Stimulated activated CD8-positive, alpha-beta memory T cell treated with anti-CD3 and anti-CD28 coated beads, Interleukin-12 subunit alpha, Interleukin-12 subunit beta, amount 100 ng/mL, for 1 hour (primary cell): ENCODE measurements at places on chromosomes 13 and 19.

GRCh38 chr13:48477191-48477855 lies 55.6 kb downstream of the RCBTB2 start:
- no peak for DNase-seq

GRCh38 chr19:32744555-32745325 lies 25.2 kb downstream of the TDRD12 start:
- DNase-seq = no peak

DNA sequence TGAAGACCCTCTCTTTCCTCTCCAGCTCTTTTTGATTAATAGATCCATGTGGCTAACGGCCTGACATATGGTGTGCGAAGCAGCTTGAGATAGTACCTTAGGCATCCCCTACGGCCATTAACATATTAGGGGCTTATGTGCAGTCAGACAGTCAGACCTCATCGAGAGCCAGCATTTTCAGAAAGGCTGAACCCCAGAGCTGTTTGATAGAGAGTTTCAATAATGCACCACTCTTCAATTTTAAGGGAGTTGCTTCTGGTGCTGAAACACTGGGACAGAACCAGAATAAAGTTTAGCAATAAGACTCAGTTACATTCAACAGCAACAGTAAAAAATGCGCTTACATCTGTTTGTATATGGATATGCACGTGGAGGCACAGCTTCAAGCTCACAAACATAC lies 10.8 kb downstream of the POU4F1 start:
- no peak for DNase-seq

DNA sequence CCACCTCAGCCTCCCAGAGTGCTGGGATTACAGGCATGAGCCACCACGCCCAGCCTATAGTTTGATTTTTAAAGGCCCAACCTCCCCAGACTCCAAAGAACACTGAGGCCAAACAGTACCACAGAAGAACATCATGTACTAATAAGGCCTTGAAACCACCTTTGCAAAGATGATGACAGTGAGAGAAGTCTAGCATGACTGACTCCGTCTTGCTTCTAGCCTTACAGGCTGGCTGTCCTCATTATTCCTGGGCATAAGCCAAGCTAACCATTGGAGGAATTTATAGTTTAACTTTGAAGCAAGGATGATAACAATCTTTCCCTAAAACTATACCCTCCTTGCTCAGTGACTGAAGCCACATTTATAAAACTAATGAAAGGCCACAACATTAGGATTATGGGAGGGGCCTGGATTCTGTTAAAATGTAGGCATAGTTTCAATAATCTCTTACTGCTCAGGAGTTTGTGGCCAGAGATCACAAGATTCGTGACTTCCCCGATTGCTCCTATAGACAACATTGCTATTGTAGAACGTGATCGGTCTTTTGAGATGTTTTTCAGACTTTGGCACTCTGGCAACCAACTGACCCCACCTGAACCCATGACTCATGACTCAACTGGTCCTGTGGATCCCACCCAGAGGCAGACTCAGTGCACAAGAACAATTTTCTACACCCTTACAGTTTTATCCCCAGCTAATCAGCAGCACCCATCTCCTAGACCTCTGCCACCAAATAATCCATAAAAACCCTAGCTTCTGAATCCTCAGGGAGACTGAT lies 17.6 kb downstream of the GPR42 start:
- DNase-seq = no peak

DNA sequence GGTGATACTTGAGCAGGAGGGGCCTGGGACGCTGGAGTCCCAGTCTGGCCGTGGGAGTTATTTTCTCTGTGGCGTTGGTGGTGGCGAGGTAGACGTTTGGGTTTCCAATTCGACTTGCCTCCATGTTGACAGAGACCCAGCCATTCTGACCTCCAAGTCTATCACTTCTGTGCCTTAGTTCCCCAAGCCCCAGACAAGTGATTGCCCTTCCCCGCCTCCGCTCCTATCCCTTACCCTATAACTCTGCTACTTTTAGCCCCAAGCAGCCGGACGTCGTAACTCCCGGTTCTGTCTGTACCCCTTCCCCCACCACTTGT lies 549 bp downstream of the TIMM50 start:
- no peak for DNase-seq

DNA sequence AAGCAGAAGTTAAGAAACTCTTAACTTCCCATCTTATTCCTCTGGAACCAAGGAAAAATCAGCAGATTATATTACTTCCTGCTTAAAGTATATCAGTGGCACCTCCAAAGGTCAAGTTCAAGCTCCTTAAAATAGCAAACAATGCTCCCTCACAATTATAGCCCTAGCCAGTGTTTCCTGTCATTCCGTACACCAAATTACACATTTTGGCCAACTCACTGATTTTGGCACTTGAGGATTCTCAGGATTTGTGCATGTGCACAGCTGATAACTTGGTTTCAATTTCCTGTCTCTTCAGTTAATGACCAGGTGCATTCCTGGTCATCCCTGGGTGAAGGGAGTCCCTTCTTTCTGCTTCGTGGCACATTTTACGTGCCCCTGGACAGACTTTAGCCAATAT lies 42.0 kb downstream of the TPP2 start:
- no peak for DNase-seq

GRCh38 chr19:13441810-13442512 lies 64.3 kb downstream of the CACNA1A start:
- DNase-seq = peak; percentile 28

DNA sequence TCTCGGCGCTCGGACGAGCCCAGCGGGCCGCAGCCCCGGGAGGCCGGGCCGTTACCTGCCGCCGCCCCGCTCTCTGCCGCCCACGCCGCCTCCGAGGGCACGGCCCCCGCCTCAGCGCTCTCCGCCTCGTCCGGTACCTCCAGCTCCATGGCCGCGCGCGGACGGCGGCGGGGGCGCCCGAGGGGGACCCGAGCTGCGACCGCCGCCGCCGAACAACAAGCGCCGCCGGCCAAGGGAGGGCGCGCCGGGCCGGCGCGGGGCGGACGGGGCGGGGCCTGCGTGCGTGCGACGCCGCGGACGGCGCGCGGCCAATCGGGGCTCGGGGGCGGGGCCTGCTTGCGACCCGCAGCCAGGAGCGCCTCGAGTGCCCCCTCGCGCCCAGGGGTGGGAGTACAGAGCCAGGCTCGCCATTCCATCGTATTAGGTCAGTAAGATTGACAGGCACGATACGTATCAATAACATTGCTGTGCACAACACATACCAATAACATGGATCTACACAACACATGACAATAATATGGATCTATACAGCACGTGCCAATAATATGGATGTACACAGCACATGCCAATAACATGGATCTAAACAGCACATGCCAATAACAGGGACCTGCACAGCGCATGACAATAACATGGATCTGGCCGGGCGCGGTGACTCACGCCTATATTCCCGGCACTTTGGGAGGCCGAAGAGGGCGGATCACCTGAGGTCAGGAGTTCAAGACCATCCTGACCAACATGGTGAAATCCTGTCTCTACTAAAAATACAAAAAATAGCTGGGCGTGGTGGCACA lies at the start of gene PIP5K1C:
Gene PIP5K1C (minus strand): TSS at position 227 of the 791 bp plus-strand sequence. CDS start 78 bp downstream, at position 149.
- DNase-seq = peak; percentile 91

DNA sequence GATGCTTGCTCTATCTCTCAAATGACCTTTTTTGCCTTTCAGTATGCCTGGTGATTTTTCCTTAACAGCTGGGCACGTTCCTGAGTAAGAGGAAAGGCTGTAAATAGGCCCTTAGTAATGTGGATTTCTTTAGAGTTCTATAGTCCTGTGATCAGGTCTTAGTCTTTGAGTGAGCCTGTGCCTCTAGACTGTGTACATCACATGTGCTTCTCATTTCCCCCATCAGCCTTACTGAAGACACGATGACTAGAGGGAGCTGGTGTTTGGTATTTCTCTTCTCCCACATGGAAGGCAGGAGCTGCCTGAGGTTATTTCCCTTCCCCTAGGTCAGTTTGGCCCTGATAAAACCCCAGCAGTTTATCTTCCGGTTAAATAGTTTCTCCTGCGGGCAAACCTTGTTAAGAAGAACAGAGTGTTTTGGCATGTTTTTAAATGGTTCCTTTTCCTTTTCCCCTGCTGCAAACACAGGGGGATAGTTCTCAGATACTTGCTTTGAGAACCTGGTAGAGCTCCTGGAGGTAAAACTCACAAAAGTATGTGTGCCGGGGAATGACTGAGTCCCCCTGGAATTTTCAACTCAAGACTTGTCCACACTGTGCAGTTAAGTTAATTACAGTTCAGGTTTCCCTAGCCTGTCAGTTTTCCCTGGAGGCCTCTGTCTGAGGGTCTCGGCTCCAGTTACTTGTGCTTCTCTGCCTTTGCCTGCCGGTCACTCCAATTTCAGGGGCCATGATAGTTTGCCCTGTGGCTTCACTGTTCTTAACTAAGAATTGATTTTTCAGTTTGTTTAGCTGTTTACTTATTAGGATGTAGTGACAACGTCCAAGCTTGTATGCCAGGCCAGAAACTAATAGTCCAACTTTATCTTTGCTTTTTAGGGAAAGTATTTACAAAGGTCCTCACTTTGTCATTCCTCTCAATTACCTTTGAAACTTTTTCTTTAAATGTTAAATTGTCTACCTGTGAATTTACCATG lies 94.4 kb downstream of the URI1 start:
- DNase-seq = no peak

GRCh38 chr13:59521549-59521948 lies 642.2 kb downstream of the DIAPH3 start:
- no peak for DNase-seq

DNA sequence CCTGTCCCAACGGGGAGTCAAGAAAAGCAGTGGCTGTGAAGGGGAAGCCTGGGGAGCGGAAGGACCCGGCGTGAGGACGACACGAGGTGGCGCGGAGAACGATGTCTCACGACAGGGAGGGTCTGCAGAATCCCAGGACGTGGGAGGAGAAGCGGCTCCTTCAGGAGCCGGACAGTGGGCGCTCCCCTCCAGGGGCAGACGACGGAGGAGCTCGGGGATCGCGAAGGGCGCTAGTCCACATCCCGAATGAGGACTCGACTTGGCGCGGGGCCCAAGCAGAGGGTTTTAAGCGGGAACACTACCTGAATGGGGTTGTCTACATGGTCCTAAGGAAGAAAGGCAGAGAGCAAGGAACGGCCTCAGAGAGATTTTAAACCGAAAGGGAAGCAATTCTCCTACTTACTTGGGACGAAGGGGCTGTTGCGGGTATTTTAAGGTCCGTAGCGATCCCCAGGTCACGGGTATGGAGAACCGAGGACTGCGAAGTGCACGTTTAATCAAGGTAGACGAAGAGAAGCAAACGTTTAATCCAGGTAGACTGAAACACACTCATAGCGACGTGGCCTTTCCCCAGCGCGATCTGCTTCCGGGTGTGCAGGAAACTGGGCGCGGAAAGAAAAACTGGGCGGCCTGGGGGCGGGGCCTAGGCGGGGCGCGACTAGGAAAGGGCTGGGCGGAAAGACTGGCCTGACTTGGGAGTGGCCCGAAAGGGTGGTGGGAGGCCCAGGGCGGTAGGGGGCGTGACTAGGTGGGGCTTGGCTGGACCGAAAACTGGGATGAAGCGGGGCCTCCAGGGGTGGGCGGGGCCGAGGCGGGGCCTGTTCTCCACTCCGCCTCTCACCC lies at the start of gene ZNF841:
Gene ZNF841 (minus strand): TSS at position 594 of the 843 bp plus-strand sequence. CDS start 10,964 bp downstream, outside the sequence.
- peak; percentile 77 for DNase-seq

- DNase-seq = no peak
These were observed 495 bp downstream of the DCLK1 start for GRCh38 chr13:36130552-36131221.

DNA sequence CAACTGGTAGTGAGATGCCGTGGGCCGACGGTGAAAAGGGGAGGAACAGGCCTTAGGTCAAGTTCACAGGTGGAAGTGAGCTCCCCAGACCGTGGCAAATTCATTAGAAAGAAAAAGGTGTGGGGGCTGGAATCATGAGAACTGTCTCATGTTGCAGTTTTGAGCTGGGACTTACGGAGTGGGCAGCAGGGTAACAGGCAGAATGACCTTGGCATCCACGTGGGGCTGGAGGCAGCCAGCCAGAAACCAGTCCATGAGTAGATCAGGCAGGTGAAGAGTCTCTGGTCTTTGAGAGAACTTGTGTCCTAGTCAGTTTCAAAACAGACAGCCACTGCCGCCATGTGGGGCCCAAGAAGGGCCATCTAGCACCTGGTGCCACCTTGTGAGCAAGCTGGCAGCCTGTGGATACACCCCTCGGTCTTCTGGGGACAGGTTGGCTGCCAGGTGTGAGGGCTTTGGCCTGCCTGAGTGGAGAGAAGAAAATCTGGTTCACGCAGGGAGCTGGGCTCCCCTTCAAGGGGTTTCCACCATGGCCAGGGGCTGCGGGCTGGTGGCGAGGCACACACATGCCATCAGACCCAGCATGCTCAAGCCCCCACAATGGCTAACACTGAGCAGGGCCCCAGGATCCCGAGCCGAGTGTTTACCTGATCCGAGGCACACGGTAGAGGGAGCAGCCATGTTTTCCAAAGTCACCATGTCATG lies 23.9 kb downstream of the TSSK6 start:
- no peak for DNase-seq

- no peak for DNase-seq
These were observed 44.9 kb upstream of the DCT start for GRCh38 chr13:94524407-94524806.

DNA sequence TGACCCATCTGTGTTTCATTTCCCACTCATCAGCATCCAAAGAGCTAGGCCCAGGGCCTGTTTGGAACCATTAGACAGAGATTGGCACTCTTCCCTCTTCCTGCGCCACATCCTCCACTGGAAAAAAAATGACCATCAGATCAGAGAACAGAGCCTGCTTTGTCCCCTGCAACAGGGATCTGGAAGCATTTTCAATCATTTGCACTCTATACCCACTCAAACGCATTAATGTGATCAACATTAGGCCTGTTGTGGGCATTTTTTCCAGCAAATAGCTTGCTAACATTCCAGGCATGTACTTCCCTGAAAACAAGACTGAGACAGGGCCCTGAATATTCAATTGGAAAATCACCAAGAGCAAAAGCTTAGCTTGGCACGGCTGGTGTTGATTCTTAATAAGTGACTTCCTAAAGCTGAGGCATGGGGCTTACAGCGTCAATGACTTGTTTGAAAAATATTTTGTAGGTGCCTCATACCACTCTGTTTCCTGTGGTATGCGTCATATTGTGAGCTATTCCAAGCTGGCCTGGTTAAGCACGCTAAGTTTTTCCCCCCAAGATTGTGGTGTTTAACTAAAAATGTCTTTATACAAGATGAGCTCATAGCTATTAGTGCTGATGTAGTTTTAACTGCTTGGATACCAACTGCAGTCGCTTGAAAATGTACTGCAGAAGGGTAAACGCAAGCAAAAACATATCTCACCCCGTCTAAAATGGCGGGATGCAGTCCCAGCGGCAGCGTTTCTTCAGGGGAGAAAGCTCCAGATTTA lies 404.4 kb downstream of the SPRY2 start:
- no peak for DNase-seq

GRCh38 chr19:45173816-45174215 lies 4.2 kb downstream of the TRAPPC6A start:
- DNase-seq = no peak

- no peak for DNase-seq
These were observed 133.7 kb downstream of the RAP2A start for GRCh38 chr13:97567510-97568243.

DNA sequence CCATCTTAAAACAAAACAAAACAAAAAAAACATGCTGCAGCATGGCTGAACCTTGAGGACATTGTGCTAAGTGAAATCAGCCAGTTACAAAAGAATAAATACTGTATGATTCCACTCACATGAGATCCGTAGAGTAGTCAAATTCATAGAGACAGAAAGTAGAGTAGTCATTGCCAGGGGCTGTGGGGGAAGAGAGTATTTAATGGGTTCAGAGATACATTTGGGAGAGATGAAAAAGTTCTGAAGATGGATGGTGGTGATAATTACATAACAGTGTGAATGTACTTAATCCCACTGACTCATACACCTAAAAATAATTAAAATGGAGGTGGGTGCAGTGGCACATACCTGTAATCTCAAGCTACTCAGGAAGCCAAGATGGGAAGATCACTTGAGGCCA lies 72.0 kb upstream of the C1QTNF9 start:
- no peak for DNase-seq
